Naive thymus-derived CD4-positive, alpha-beta T cell (primary cell): ENCODE measurements at places on chromosomes 7 and 10. TPM values are rescaled to one million over a fixed set of nuclear protein-coding genes. Genes with fewer than 3 reads are reported as not detected.

Gene CXCL12
- not detected for total RNA-seq

Gene KLF14
- total RNA-seq: not detected

Gene VWDE
- total RNA-seq: 2.9 TPM

Gene PLAC9
- not detected for total RNA-seq

Gene NODAL
- not detected for total RNA-seq
